ENCODE measurements at places on chromosomes 11 and 22.

- DNase-seq: no peak
Observed at GRCh38 chr11:19072464-19072863, 11.9 kb upstream of the MRGPRX2 start.

GRCh38 chr11:85109141-85109540 lies 518.0 kb downstream of the DLG2 start:
- no peak for DNase-seq

GRCh38 chr22:47435826-47436225 lies 673.4 kb downstream of the TBC1D22A start:
- no peak for DNase-seq

- DNase-seq: no peak
Observed at GRCh38 chr11:126918556-126918955, 82.0 kb downstream of the KIRREL3 start.

GRCh38 chr11:60263402-60263801 lies 17.1 kb upstream of the MS4A4A start:
- DNase-seq: no peak

DNA sequence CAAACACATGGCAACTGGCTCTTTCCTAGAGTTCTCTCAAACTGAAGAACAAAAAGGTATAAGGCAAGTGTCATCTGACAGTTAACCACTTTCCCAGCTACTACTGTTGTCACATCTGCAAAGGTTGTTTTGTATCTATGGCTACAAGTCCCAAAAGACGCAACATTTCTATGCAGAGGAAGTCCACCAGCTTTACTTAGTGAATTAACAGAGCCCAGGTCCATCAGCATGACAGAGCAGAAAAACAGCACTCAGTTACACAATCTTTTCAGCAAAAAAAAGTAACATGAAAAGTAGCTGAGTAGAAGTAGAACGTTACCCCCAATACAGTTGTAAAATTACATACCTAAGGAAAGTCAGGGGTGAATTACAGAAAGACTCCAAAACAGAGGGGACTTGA lies 12.1 kb downstream of the CPSF7 start:
- no peak for DNase-seq

GRCh38 chr11:1126935-1127663 lies 30.7 kb upstream of the MUC5AC start:
- no peak for DNase-seq

GRCh38 chr22:23245045-23245798 lies 64.9 kb downstream of the BCR start:
- no peak for DNase-seq

- DNase-seq: no peak
Observed at GRCh38 chr11:131064373-131064991, 148.2 kb upstream of the SNX19 start.

- no peak for DNase-seq
Observed at GRCh38 chr11:71103266-71103665, 149.1 kb downstream of the SHANK2 start.

All from stimulated activated CD8-positive, alpha-beta memory T cell treated with anti-CD3 and anti-CD28 coated beads, Interleukin-15, amount 100 ng/mL, for 24 hours (primary cell).